ENCODE measurements at places on chromosomes 6 and 20.

- no peak for DNase-seq
These were observed 30.0 kb downstream of the MYH7B start for GRCh38 chr20:34985461-34986310.

DNA sequence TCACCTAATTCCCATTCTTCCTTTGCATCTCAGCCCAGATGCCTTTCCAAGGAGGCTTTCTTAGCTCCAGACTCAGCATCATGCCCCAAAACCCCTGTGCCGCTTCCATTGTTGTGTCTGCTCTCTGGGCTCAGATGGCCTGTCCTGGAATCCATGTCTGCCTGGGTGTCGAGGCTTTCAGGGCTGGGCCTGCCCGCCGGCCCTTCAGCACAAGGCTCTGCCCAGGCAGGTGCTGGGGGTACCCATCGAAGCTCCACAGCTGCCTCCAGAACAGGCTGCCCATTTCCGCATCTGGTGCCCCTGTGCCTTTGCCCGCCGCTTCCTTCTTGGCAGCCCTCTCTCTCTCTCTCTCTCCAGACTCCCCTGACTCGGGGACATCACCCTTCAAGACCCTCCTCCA is 1.2 kb downstream of the CPXM1 start:
- no peak for DNase-seq

DNA sequence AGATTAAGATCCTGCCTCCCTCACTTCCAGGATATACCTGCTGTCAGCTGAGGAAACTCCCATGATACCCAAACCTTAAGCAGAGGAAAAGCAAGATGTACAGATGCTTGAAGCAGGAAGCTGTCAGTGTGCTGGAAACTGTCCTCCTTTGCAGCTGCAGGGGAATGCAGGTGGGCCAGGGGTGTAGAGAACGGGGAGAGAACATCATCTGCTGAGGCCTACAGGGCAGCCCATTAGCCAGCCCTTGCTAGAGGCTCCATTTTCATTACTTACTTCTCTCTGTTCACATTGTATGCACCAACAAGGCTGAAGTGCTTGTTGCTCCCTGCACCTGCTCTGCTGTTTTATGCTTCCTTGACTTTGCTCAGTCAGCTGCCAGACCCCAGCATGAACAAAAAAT is 119.1 kb downstream of the PRND start:
- no peak for DNase-seq

DNA sequence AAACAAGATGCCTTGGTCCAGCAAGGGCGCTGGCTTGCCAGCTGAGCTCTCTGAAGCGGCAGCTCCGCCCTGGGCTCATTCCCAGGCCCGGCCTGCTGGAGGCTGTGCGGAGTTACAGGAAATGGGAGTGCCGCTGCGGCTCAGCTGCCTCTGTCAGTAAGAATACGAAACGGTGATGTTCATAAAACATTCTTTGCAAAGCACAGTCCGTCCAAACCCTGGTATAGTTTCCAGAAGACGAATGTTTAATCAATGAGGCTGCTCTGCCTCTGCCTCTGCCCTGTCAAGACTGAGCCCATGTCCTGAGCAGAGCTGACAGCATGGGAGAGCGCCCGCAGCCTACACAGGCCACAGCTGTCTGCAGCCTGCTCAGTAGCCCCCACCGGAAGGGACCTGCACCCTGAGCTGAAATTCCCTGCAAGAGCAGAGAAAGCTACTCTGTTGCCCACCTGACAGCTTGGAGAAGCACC is 153.3 kb upstream of the SNX9 start:
- DNase-seq, result no peak

- DNase-seq, result peak; percentile 61
These were observed 14.0 kb downstream of the UST start for GRCh38 chr6:148760568-148761526.

- DNase-seq, result peak; percentile 63
These were observed 35.8 kb upstream of the SHLD1 start for GRCh38 chr20:5714261-5715041.

GRCh38 chr20:21101453-21101931 is 4.7 kb downstream of the LINC00237 start:
- peak; percentile 17 for DNase-seq

GRCh38 chr6:70998148-70998547 is 41.3 kb upstream of the B3GAT2 start:
- DNase-seq, result no peak

- DNase-seq, result no peak
These were observed 1.8 kb downstream of the ZBTB9 start for GRCh38 chr6:33456156-33456555.

DNA sequence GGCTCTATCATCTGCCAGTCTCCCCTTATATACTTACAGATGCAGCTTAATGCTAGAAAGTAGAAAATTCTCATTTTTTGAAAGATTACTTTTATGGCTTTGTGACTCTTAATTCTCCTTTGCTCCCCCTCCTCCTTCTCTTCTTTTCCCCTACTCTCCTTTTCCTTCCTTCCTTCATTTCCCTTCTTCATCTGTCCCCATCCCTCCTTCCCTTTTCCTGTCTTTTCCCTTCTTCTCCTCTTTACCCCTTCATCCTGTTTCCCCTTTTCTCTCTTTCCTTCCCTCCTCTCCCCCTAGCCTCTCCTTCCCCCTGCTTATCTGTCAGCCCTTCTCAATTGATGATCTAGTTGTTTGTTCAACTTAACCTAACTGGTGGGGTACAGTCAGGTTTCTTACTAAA is 71.5 kb downstream of the PPP1R14C start:
- no peak for DNase-seq

Data from activated naive CD4-positive, alpha-beta T cell treated with Interleukin-2 at 50 U/mL for 16 hours (primary cell).